Cerebellum (tissue), 4 donors: ENCODE measurements at places on chromosomes 11 and 22.

DNA sequence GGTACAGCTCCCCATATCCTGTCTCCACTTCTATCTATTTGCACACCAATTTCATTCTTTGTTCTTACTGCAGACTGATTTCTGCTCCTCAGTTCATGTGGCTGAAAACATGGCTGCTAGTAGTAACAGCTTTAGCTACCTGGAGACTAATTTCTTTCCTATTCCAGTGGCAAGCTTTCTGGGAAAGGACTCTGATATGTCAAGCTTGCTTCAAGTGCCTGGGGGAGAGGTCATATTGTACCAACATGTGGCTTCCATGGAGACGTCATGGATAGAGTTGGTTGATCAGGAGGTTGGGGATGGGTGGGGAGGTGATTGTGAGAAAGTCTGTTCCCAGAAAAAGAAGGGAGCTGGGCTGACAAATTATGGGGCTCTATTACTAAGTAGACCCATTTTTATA lies 44.9 kb downstream of the ADM start:
- DNase-seq, result no peak

GRCh38 chr22:30474683-30475424 lies 3.0 kb upstream of the SEC14L3 start:
- no peak for DNase-seq

DNA sequence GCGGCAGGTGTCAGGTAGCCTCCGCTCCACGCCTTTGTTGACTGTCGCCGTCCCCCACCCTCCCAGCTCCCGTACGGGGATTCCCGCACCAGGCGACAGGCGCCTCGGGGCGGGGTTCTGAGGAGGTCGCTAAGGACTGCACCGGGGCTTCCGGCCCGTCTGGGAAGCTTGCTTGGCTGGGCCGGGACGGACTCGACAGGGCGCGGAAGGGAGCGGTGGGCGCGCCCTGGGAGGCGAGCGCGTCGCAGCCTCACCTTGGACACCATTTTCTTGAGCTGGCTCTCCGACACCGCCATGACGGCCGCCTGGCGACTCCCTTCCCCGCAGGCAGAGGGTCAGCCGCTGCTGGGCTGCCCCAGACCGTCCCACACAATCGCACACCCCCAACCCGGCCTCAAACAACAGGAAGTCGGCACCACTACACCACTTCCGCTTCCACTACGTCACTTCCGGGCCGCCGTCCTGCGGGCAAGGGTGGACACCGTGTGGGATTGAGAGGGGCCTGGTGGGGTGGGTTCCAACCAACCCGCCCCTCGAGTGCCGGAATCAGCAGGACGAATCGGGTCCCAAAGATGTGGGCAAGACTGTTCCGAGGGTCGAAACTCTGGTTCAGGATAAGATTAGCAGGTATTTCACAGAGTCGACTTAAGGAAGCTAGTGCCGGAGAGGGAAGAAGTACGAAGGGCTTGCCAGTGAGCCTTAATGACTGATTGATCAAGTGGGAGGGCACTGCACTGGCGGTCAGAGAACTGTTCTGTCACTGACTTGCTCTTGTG lies at the start of gene TSG101:
TSS of gene TSG101 (minus strand) at position 422 of the 776 bp plus-strand sequence. CDS start at position 296, 126 bp downstream.
- DNase-seq, result peak; percentile 93

DNA sequence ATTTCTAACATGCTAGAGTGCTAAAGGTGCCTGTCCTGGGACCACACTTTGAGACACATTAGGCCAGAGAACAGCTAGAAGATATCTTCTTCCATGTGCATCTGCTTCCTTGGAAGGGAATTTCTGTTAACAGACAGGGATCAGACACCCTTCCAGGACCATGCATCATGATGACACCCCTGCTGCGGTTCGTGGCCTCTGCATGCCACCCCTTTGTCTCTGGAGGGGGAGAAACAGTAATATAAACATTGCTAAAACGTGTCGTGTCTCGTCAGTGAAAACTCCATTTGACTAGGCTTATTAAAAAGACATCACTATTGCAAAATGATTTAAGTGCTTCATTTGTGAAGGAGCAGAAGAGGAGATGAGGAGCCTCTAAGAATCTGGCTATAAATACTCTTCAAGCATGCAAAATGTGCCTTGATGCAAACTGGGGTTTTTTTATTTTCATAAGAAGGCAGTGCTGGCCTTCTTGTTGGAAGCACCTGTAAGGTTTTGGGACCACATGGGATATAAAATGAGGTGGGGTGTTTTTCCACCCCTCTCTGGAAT lies 141.6 kb downstream of the MYO18B start:
- no peak for DNase-seq
